Femur (tissue), 1 donor: ENCODE measurements at places on chromosomes 4 and X.

GRCh38 chrX:105462186-105462585 lies 241.7 kb upstream of the TEX13A start:
- no peak for DNase-seq

DNA sequence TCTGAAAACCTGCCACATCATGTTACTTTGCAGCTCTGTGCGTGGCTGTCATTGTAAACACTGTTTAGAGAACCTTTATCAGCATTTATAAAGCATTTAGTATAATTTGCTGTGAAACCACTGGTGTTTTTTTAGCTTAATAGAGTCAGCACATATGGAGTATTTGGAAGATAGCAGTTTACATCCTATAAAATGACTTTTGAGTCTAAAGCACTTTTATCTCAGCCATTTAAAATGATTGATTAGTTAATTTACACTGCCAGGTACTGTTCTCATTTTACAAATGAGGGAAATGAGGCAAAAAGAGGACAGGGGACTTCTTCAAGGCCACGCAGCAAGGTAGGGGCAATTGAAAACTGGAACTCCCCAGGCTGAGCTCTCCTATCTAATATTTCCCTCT lies 181.7 kb downstream of the FRMPD4 start:
- DNase-seq, result no peak

GRCh38 chr4:157992038-157992705 lies 180.7 kb downstream of the GASK1B start:
- DNase-seq, result peak; percentile 25

GRCh38 chrX:125295337-125295736 lies 24.3 kb upstream of the TEX13C start:
- no peak for DNase-seq

DNA sequence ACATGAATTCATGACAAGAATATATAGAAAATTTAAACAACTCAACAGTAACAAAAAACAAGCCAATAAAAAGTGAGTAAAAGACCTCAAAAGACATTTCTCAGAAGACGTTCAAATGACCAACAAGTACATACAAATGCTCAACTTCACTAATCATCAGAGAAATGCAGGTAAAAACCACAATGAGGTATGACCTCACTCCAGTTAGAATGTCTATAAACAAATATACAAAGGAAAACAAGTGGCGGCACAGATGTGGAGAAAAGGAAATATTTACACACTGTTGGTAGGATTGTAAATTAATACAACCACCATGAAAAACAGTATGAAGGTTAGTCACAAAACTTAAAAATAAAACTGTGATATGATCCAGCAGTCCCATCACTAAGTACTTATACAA lies 1033.1 kb downstream of the RAPGEF2 start:
- no peak for DNase-seq

- DNase-seq, result no peak
These were observed 60.8 kb downstream of the USP9X start for GRCh38 chrX:41145920-41146608.

DNA sequence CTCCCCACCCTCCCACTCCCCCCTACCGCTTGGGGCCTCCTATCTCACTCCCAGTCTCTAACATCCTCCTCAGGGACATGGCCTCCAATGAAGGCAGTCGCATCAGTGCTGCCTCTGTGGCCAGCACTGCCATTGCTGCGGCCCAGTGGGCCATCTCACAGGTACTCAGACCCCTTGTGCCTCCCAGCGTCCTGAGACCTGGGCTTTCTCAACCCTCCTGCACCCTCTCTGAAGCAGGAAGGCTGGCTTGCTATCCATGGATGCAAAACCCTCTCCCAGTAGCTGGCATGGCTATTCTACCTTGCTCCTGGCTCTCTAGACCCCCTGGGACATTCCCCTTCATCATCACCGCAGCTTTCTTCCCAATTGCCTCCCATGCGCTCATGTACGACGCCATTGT lies 13.3 kb upstream of the UBA1 start:
- peak; percentile 10 for DNase-seq

DNA sequence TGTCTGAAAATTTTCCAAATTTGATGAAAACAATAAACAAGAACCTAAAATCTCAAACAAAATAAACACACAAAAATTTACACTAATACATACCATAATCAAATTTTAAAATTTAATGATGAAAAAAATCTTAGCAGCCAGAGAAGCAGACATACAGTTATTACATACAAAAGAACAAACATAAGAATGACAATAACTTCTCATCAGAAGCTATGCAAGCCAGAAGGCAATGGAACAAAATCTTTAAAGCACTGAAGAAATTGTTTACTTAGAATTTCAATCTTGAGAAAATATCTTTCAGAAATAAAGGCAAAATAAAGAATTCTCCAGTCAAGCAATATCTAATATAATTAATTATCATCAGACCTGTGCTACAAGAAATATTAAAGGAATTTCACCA lies 121.3 kb downstream of the IDS start:
- DNase-seq, result no peak

DNA sequence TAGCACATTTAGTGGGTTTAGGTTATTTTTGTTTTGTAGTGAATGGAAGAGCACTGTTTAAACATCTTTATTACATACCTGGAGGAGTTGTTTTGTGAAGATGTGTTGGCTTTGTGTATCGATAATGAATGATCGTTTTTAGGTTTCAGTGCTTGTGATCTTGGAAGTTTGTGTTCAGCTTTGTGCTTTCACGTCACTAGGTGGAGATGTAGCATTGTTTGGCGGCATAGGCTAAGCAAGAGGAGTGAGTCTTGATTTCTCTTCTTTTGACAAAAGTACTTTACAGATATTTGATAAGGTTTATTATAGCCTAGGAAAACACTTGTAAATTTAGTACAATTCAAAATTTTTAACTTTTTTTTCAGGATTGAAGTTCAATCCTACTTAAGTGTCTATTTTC lies 50.4 kb downstream of the PDK3 start:
- no peak for DNase-seq

GRCh38 chrX:147950352-147950751 lies 30.8 kb upstream of the FMR1NB start:
- DNase-seq, result no peak
